Left renal cortex interstitium (tissue), 4 donors: ENCODE measurements at places on chromosomes 16 and 17.

- no peak for DNase-seq
Observed at GRCh38 chr16:85833219-85833920, 33.9 kb downstream of the COX4I1 start.

GRCh38 chr16:24491731-24492130, 47.6 kb upstream of the RBBP6 start:
- DNase-seq, result no peak

- no peak for DNase-seq
Observed at GRCh38 chr17:81160306-81160705, 5.0 kb upstream of the PVALEF start.

DNA sequence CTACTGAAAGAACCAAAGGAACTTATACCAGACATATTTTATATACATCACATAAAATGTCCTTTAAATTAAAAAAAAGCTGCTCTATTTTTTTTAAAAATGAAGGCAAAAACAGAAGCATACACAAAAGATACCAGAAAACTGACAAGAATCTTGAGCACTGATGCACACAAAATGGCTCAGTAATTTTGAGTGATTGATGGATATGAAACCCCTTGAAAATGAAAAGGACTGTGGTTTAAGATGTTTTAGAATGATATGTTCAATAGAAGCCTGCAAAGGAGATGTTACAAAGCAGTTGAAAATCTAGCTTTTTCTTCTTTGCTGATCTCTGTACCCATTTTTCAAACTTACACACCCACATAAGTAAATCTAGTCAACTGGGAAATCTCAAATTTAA, 2.7 kb downstream of the C16orf87 start:
- DNase-seq, result no peak

DNA sequence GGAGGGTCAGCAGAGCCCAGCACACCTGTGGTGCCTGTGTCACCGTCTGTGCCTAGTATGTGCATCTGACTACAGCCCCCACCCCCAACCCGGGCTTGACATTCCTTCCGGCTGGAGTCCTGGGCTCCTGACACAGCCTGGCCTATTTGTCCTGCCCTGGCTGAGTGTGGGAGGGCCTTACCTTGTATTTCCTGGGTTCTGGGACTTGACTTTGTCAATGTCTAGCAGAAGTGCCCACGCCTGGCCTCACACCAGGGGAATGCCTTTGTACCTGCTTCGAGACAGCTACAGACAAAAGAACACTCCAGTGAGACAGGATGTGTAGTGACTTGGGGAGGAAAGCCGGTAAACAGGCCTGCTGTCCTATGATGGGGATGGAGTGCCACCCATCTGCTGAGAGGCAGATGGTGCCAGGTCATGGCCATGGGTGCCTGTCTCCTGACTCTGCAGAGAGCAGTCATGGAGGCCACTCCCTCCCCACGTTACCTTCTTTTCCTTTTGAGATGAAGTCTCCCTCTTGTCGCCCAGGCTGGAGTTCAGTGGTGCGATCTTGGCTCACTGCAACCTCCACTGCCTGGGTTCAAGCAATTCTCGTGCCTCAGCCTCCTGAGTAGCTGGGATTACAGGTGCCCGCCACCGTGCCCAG, 42.8 kb downstream of the TNFRSF13B start:
- DNase-seq, result no peak

DNA sequence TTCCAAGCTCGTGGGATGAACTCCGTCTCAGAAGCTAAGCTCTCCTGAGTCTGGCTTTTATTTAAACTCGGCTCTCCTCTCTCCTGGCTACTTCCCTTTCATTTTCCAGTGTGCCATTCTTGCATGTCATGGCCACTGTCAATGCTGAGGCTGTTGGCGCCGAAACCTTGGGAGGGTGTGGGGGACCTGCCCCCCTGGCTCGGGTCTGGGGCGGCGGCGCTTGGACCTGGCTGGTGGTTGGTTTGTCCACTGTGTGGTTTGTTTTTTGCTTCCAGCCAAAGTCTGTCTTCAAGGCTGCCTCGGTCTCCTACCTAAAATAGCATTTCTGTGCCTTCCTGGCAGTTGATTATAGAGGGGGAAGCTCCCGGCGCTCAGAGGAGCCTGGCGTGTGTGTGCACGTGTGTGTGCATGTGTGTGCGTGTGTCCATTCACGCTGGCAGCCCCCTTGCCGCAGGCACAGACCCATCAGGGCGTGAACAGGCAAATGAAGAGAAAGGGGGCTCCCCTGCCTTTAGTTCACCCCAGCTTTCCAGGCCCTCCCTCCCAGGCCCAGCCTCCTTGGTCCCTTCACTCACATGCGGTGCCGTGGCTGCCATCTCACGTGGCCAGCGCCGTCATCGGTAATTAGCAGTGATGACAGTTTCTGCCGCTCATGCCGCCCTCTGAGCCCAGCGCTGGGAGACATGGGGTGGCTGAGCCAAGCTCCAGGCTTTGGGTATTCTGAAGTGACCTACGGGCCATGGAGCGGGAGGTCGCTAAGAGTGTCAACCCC, 179.9 kb downstream of the SEC14L1 start:
- DNase-seq, result no peak
